ENCODE measurements at places on chromosomes 7 and 10.

GRCh38 chr10:43892062-43892770 is 243.5 kb upstream of the ZNF32 start:
- no peak for DNase-seq

DNA sequence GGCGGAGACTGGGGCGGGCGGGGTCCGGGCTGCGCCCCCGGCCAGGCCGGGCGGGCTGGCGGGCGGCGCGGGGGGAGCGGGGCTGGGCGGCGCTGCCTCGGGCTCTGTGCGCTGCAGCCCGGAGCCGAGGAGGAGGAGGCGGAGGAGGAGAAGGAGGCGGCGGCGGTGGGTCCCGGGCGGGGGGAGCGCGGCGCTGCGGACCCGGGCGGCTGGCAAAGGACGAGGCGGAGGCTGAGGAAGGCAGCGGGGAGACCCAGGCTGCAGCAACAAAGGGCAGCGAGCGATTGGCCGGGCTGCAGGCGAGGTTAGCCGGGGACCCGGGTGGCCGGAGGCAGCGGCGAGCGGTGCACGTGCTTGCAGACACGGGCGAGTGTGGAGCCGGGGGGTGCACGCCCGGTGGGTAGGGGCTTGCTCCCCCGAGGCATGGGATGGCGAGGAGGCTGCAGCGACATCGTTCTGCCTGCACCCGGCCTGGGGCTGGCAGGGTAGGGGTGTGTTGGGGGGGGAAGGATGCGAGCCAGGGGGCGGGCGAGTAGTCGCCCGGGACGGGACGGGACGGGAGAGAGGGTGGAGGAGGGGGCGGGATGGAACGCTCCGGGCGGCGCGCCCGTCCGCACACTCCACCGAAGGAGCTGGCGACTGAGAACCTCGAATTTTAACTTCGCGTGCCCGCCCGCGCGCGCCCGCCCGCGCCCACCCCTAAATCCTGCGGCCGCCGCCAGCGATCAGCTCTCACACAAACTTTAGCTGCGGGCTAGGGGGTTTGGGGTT is 844 bp upstream of the KAT6B start:
- DNase-seq = peak; percentile 54

GRCh38 chr10:70680899-70681730 is 8.8 kb downstream of the ADAMTS14 start:
- DNase-seq = no peak

GRCh38 chr7:112896026-112896601 is 105.9 kb upstream of the TMEM168 start:
- DNase-seq = no peak

- no peak for DNase-seq
Measured at GRCh38 chr7:132226046-132226956, 350.0 kb downstream of the PLXNA4 start.

DNA sequence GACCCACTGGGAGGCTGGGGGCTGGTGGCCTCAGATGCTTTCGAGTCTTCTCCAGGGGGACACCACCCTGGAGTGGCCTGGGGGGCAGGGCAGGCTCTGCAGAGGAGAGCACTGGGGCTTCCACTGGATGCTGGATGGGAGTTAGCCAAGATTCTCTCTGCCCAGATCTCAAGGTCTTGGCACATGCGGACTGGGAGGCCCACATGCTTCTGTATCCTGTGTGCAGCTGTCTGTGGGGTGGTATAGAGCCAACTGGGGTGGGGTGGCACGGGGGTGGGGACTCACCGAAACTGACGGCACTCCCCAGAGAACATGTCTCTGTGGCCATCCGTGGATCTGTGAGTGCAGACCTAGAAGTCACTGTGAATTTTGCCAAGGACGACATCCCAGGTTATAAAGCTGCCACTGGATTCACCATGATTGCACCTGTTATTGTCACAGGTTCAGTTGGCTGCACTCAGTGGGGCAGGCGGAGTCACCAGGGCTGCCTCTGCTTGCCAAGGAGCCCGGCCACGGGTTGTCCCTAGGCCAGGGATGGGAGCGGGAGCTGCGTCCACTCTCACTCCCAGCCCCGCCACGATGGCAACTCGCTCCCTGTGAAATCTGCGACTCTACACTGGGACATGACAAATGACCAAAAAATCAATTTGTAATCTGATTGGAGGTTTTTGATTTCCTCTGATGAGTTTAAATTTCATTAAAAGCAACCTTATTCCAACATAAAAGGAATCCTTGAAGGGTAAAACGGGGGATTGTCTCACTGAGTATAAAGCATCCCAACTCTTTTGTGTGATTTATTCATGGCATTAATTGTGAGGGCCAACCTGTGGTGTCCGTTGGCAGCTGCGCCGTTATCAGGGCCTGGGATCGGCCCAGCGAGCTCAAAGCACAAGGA is 131.3 kb downstream of the EBF3 start:
- no peak for DNase-seq

GRCh38 chr10:3775696-3776551 is 9.1 kb downstream of the KLF6 start:
- peak; percentile 43 for DNase-seq

DNA sequence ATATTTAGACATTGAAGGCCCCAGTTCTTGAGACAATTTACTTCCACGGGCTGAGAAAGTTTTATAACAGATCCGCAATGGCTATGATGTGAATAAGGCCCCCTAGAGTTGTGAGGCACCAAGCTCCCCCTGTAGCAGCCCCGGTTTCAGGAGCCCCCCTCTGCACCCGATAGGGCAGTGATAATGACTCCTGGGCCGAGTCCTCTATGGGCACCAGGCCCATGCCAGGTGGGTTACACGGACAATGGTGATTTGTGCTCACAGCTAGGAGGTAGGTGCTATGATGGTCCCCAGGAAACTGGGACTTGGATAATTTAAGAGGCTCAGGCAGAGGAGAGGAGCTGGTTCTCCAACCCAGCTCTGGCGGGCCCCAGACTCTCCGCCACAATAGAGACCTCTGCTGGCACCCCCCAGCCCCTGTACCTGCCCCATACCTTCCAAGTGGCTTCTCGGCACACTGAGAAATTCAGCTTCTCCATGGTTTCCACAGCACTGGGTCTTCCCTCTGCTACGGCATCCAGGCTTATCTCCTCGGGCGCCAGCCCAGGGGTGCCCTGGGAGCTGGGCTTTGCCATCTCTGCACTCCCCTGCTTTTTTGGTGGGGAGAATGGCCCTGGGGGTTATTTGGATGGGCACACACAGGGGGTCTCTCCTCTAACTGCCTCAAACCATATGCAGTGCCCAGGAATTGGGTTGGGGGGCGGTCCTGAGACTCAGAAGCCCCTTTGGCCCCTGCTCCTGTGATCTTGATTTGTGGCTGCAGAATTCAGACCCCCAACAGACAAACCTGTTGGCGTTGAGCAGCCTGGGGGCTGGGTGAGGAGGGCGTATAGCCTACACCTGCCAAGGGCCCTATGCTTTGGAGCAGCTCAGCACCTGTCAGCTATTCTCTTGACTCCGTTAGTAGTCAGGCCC is 12.2 kb upstream of the KCP start:
- DNase-seq = no peak
